Astrocyte of the spinal cord (primary cell): ENCODE measurements at places on chromosomes 13 and 19.

DNA sequence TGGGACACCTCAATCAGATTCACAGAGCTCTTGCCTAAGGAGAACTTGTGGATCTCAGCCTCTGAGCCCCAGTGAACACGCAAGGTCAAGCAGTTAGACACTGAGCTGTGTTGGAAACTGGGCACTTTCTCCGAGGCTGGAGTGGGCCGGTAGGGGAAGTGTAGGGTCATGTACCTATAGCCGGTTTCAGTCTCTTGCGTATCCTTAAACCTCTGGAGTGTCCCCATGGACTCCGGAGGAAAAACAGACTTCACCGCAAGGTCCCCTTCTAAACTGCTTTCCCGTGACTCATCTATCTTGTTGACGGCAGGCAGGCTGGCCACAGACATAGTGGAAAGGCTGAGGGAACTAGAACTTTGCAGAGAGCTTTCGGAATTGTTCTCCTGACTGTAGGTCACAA, 11.3 kb downstream of the IQCN start:
- DNase-seq: peak; percentile 25

- DNase-seq: no peak
These were observed 55.4 kb downstream of the CHST8 start for GRCh38 chr19:33676999-33677665.

- DNase-seq: no peak
These were observed 814 bp downstream of the NBEA start for GRCh38 chr13:34942732-34943435.

GRCh38 chr19:42455621-42456081, 12.9 kb upstream of the CXCL17 start:
- DNase-seq: no peak

DNA sequence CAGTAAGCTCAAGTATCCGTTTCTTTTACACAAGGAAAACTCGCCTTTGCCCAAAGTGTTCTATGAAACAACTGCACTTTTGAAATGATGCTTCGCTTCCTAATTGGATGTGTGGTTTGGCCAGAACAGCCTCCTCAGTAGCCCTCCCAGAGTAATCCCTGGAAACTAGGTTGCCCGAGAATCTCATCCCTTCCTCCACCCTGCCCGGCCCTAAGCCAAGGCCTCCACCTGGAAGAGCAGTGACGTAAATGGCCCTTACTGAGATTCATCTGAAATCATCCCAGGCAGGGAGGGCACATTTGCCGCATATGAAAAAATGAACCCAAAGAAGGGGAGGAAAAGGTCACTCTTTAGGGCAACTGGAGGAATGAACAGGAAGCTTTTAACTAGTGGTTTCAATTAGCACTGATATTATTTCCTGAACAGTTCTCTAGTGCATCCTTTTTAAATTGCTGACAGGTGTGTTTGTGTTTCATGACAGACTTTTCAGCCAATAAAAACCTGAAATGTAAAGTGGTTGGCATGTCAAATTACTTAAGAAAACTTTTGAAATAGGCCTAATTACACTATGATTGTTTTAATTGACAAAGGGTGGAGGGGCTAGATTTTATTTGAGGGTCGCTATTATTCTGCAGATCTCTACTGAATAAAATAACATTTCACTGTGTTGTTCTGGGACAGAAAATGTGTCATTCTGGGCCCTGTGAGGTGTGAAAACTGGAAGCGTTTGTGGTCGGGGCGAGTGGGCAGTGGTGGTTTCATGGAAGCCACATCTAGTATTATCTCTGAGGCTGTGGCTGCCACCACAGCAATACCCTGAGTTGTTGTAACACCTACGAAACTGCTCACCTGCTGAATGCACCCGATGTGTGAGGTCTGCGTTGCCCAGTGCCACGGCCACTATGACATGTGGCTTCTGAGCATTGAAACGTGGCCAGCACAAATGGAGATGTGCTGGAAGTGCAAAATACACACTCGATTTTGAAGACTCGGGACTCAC, 112.1 kb downstream of the ZIC5 start:
- DNase-seq: no peak

DNA sequence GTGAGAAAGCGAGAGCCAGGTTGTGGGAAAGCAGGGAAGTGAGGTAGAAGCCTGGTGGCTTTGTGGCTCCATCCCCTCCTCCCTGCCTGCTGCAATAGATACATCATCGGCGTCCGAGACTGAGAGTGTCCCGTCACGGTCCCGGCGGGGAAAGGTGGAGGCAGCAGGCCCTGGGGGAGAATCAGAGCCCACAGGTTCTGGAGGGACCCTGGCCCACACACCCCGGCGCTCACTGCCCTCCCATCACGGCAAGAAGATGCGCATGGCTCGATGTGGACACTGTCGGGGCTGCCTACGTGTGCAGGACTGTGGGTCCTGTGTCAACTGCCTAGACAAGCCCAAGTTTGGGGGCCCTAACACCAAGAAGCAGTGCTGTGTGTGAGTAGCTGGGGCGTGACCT, 5.1 kb downstream of the KMT2B start:
- no peak for DNase-seq

DNA sequence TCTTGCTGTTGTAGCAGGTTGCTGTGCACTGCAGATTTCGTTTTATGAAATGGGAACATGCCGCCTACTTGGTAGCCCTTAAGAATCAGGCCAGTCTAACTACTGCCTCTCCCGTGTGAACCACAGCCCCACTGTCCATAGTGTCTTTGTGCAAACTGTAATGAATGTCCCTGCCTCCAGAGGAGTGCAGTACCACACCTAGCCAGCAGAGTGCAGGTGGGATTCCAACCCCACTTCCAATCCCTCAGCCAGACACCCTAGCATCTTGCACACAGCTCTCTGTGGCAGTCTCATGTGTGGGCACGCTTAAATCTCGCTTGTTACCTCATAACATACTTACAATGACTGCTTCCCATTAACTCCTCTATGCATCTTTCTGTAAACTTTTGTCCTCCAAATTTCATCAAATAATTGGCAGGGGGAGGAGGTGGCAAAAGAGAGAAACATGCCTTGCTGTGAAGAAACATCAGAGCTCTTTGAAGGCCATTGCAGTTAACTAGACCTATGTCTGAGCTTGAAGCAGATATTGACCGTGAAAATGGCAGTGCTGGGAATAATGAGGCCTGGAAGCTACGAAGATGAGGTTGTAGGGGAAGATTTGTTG, 47.2 kb downstream of the ZAR1L start:
- DNase-seq: no peak

DNA sequence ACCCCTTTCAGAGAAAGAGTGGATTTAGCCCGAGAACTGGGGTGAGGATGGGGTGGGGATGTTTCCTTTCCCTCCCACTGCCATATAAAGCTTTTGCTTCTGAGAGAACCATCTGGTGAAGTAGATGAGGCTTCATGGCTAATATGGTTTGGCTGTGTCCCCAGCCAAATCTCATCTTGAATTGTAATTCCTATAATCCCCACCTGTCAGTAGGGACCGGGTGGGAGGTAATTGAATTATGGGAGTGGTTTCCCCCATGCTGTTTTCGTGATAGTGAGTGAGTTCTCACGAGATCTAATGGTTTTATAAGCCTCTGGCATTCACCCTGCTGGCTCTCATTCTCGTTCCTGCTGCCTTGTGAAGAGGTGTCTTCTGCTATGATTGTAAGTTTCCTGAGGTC, 270.9 kb downstream of the LMO7 start:
- no peak for DNase-seq

- DNase-seq: no peak
These were observed 131.5 kb downstream of the CRYL1 start for GRCh38 chr13:20394169-20394501.

- no peak for DNase-seq
These were observed 90.0 kb downstream of the WDFY2 start for GRCh38 chr13:51674276-51674675.

GRCh38 chr19:3785938-3786824, at the start of gene MATK:
Gene MATK (minus strand): TSS chr19:3786381. CDS start chr19:3785135, 1,246 bp downstream.
- DNase-seq: no peak

DNA sequence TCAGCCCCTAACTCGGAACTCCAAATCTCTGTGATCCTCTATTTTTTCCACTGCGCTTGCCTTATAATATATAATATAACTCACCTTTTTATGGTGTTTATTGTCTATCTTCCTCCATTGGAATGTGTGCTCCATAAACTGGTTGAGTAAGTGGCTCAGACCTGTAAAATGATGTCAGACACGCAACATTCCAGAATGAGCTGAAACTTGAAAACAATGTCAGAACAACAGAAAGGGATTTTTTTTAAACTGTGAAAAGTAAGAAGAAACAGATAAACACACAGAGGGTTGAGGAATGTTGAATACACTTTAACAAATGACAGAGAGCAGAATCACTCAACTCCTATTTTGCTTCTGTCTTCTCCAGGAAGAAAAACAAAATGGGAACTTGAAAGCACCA, 19.1 kb upstream of the FAM216B start:
- DNase-seq: peak; percentile 27

GRCh38 chr19:45245826-45246225, 619 bp upstream of the EXOC3L2 start:
- DNase-seq: no peak

DNA sequence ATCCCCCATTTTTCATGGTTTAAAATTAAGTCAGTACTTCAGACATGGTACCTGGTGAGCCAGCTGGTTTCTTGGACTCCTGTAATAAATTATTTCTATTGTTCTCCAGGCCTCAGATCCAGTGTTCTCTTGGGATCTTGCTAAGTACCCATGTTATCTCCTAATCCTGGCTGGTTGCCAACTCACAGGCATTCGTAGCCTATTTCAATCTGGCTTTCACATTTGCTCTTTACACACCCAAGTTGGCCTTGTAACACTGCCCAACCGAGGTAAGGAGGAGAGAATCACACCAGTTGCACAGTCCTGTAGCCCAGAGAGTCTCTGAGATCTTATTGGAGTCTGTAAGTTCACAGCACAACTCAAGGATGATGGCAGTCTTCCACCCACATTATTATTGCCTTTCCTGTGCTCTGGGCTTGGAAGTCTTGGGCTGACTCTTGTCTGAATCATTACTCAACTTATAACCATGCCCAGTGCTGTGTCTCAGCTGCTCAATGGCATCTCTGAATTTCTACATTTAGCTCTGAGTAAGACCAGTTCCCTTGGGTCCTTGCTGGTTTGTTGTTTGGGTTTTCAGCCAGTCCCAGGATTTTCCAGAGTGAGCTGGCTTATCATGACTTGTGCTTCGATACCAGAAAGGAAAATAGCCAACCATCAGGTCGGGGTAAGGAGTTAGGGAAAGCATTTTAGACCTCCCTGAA, 76.6 kb upstream of the KLF12 start:
- peak; percentile 94 for DNase-seq

DNA sequence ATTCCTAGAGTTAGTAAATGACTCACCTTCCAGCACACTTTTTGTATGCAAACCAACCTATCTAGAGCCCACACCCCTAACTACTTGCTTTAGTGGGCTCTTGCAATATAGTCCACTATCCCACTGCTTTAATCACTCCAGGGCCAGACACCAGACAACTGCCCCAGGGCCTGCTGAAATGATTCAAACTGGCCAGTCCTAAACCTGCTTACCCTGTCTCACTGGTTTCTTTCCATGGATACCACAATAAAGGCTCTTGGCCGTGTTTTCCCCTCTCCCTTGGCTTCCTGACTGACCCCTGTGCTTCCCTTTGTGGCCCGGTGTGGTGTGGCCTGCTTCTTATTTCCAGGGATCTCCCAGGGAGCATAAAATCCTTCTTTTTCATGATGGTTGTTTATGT, 14.6 kb downstream of the HS6ST3 start:
- DNase-seq: no peak

DNA sequence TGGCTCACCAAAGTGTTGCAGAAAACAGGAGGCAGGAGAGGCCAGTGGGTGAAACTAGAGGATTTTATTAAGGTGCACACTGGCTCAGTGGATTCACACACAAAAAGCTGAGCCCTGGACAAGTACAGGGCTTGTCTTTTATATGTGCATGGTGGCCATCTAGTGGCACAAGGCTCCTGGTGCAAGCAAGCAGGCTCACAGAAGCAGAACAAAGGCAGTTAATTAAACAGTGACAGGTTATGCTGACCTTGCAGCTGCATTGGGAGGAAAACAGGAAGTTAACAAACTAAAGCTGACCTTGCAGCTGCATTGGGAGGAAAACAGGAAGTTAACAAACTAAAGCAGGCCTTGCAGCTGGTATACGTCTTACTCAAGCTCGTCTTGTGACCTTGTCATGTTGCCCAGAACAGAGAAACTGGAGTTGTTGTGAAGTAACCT, 65.3 kb upstream of the ZNF681 start:
- DNase-seq: no peak

DNA sequence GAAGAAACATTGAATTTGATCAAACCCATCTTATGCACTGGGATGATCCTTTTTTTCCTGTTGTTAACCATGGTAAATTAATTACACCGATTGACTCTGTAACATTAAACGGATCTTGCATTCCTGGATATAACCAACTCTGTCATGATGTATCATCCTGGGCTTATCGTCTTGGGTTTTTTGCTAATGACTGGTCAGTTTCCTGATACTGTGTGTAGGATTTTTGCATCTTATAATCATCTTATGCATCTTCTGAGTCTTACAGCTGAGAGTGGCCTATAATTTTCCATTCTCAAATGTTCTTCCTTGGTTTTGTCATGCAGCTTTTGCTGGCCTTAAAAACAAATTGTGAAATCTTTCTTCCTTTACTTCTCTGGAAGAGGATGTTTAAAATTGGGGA, 12.8 kb downstream of the DCUN1D2 start:
- DNase-seq: no peak

GRCh38 chr13:110266983-110267382, 40.0 kb downstream of the COL4A1 start:
- no peak for DNase-seq

DNA sequence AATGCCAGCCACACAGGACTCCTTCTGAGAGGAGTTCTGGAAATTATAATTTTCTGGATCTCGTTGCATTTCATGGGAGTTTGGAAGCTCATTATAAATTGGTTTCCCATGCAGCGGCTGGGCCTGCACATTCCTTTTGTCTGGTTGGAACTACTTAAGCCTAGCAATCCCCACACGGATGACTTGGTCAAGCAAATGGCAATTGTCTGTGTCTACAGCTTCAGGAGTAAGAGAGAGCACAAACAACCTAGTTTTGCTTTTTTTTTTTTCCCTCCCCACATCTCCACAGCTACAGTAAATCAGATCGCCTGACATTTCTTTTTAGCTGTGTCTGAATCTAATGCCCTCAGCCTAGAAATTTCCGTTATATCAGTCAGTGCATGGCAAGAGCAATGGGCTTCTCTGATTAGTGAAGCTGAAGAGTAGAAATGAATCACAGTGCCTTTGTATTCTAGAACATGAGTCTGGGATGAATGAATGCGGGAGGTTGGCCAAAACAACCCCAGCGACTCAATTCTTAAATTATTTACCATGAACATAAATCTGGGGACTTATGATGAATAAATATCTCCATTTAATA, 15.1 kb downstream of the PCDH8 start:
- no peak for DNase-seq

DNA sequence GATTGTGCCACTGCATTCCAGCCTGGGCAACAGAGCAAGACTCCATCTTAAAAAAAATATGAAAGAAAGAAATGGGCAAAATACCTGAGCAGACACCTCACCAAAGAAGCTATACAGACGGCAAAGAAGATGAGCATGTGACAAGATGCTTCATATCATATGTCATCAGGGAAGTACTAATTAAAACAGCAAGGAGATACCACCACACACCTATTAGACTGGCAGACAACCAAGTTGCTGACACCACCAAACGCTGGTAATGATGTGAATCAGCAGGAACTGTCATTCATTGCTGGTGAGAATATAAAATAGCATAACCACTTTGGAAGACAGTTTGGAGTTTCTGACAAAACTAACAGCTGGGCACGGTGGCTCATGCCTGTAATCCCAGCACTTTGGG, 11.5 kb upstream of the TFDP1 start:
- DNase-seq: no peak
